NCI-H2171 treated with DMSO at 0.1 percent for 48 hours (cell line): ENCODE measurements at places on chromosomes 4 and X.

DNA sequence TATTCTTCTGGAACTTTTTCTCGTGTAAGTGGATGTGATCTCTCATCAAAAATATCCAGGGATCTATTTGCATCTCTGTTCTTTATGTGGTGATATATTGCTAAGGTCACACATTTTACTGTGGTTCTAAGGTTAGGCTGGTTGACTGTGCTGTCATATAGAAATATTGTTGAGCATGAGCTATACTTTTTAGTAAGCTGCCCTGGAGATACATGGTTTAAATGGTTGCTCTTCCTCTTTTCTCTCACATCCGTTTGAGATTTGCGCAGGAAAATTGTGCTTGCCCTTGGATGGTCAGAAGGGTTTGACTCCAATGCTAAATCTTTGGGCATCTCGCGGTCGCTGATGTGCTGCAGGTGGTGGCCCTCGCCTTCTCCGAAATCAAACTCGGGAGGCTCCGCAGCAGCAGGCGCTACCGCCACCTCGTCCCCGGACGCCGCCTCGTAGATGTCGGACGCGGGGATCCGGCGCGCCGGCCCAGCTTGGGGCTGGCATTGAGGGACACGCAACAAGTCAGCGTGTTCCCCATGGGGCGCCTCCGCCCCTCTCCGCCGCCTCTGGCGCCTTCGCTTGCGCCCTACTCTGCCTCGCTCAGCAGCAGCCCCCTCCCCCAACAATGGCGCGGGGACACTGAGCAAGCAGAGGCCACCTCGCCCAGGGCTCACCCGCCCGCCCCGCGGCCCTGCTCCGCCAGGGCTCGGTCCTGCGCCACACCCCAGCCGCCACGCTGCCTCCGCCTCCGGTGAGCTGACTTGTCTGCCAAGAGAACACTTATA, 154.5 kb downstream of the MSN start:
- peak; percentile 35 for DNase-seq

DNA sequence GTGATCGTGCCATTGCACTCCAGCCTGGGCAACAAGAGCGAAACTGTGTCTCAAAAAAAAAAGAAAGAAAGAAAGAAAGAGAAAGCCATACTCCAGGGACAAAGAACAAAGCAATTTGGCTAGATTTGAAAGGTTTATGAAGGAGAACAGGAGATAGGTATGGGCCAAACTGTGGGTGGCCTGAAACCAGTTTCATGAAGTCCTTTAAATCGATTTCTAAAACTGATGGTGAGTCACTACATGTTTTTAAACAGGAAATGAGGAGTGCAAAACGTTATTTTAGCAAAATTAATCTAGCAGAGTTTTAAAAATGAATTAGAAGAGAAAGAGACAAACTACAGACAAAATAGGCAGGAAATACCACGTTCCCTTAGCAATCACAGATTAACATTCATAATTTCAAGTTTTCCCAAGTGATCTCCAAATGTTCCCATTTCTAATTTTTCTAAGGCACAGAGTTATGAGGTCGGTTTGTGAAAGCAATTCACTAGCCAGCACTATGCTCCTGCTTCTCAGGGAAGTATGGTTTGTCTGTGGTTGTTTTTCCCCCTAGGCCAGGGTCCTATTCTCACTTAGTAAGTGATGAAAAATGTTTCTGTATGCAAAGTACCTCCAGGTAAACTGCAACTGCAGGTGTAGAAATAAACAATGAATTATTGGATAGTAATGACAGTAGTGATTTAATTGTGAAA, 190.6 kb downstream of the PPP3CA start:
- no peak for DNase-seq

- DNase-seq, result no peak
Observed at GRCh38 chrX:34655501-34656455, 1.3 kb downstream of the TMEM47 start.

GRCh38 chr4:161160718-161161117, 1003.1 kb downstream of the FSTL5 start:
- no peak for DNase-seq

DNA sequence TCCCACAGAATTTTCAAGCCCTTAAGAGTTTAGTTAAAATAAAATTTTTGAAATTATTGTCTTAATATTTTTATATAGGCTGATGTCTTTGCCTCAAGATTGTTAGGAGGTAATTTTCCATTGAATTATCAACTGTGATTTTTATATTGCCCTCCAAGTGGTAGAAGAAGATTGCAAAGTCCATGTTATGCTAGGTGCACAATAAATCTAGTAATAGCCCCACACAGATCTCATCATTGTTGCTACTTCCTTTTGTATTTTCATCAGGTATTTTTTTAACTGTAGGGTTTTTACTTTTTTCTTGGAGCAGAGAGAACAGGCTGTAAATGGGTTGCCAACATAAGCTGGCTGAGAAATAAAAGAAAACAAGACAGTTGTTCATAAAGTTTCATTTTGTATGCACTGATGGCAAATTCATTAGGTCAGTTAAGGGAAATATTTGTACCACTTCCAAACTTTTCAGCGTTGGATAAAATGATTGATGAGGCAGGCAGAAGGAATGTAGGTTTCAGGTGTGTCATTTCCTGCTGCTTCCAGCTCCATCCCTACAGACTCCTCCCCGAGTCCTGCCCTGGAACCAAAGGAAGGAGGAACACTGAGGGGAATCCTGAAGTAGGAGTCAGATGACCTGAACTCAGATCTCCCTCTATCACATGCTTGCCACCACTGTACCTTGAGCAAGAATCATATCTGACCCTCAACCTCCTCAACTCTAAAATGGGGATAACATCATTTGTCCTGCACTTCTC, 105.5 kb downstream of the PRRG1 start:
- DNase-seq, result peak; percentile 18

GRCh38 chrX:13747836-13748235, 13.3 kb downstream of the OFD1 start:
- peak; percentile 2 for DNase-seq

GRCh38 chr4:186643501-186644310, 80.0 kb downstream of the FAT1 start:
- DNase-seq, result no peak
